ENCODE measurements at places on chromosomes 16 and 17. TPM values are rescaled to one million over a fixed set of nuclear protein-coding genes. Genes with fewer than 3 reads are reported as not detected.
A peak's percentile ranks its signal among the peaks of the same experiment; 100 is the strongest.

- peak; percentile 96 for DNase-seq
Measured at GRCh38 chr17:15456972-15457722, 10.3 kb downstream of the CDRT4 start.

GRCh38 chr17:78488867-78489634, 88.1 kb downstream of the DNAH17 start:
- DNase-seq, result no peak

DNA sequence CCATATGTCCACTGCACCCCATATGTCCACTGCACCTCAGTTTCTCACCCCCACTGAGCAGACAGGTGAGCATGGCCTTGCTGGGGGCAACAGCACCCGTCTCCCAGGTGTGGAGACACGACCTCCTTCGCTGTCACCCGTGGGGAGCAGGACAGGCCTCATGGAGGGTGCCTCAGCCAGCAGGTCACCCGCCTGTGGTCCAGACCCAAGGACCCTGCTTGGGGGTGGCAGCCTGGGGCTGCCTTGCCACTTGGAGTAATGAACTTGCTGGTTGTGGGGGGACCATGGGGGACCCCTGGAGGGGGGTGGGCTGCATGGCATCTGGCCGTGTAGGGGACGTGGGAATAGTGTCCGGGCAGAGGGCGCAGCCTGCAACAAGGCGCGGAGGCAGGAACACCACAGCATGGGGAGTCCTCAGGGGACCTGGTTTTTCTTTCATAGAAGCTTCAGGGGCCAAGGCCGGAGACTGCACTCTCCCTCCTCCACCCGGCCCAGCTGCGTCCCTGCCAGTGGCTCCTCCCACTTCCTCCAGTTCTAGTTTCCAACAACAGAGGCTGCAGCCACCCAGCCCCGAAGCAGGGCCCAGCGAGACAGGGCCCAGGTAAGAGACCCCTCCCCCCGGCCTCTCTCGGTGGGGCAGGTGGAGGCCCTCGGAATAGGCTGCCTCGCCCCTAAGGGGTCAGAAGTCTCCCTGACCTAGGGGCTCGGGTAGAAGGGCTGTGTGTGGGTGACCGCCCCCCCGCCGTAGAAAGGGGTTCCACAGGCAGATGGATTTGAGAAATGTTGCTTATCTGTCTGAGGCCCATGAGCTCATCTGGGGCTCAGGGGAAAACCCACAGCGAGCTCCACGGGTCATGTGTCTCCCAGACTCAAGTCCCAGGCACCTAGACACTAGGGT, at the start of gene NHLRC4:
Gene NHLRC4 (plus strand): TSS at position 531 of the 898 bp plus-strand sequence. CDS start 1,043 bp downstream, outside the sequence.
- DNase-seq, result peak; percentile 21

GRCh38 chr16:84790301-84790700, 29.5 kb upstream of the CRISPLD2 start:
- no peak for DNase-seq

GRCh38 chr16:85628645-85629044, 15.5 kb downstream of the GSE1 start:
- DNase-seq, result no peak

The MMD gene
- total RNA-seq, result 16.2 TPM
